ENCODE measurements at places on chromosomes 6 and 20.

GRCh38 chr6:22357724-22358189, 60.9 kb upstream of the PRL start:
- DNase-seq, result no peak

- DNase-seq, result no peak
These were observed 231.6 kb upstream of the MYLIP start for GRCh38 chr6:15897063-15897876.

- peak; percentile 69 for DNase-seq
These were observed 256.3 kb upstream of the TAB2 start for GRCh38 chr6:149060985-149061760.

GRCh38 chr6:68638230-68638900, 3.3 kb downstream of the ADGRB3 start:
- peak; percentile 67 for DNase-seq

DNA sequence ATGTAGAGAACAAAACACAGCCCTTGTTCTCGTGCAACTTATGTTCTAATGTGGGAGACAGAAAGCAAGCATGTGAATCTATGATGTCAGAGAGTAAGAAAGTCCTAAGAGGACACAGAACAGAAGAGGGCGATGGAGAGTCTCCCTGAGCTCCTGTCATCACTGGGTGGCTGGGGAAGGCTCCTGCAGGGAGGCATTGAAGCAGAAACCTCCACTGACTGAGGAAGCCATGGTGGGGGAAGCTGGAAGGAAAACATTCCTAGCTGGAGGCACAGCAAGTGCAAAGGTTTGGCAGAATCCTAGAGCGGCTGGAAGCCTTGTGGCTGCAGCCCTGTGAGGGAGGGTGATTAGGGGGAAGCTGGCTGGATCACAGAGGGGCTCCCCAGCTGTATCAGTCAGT, 248.0 kb downstream of the CDH26 start:
- peak; percentile 88 for DNase-seq

DNA sequence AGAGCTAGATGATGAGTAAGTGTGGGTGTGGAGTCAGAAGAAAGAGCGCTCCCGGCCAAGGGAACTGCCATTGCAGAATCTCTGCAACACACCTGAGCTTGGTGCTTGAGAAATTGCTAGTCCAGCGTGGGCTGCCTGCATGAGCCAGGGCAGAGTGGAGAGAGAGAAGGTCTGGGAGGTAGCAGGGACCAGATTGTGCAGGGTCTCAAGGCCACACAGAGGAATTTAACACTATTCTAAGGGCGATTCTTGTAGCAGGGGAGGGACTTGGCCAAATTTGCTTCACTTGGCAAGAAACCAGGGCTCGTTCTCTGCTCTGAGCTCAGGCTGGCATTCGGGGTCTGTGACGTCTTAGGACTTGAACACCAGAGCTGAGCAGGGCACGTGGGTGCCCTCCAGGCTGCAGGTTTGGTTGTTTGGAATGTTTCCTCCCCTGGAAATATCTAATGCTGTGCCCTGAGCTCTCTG, 53.5 kb downstream of the BCAS4 start:
- no peak for DNase-seq

DNA sequence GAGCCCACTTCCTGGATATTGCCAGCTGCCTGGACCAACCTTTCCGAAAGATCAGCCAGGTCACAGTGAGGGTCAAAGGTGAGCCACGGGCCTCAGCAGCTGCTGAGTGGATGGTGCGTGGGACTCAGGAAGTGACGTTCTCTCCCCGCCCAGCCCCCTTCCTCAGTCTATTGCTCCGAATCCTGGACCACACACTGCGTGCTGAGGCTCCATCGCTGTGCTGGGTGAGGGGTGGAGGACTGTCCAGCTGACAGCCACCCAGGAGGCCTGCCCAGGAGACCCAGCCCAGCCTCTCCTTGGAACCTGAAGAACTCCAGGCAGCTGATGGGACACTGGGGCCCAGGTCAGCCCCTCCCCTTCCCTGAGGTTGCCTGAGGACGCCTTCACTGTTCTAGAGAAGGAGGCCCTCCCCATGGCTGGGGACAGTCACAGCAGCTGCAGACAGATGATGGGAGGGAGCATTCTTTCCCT, 94.4 kb upstream of the CD93 start:
- no peak for DNase-seq

DNA sequence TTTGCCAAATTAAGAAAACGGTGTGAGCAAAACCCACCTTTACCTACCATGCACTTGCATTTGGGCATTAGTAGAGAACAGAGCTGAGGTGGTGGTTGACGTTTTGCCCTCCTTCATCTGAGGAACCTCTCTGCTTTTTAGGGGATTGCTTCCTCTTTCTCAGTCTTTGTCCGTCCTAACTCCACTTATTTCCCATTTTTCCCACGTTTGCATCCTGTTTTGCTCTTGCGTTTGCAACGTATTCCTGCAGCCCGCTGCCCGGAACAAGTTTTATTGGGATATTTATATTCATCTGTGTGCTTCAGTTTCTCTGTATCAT, 374 bp upstream of the SERINC1 start:
- DNase-seq, result no peak

All from hematopoietic multipotent progenitor cell treated with erythropoietin and hydrocortisone succinate and interleukin-3 and kit ligand, for 6 days (in vitro differentiated cells).